ENCODE measurements at places on chromosomes 6 and 20.

DNA sequence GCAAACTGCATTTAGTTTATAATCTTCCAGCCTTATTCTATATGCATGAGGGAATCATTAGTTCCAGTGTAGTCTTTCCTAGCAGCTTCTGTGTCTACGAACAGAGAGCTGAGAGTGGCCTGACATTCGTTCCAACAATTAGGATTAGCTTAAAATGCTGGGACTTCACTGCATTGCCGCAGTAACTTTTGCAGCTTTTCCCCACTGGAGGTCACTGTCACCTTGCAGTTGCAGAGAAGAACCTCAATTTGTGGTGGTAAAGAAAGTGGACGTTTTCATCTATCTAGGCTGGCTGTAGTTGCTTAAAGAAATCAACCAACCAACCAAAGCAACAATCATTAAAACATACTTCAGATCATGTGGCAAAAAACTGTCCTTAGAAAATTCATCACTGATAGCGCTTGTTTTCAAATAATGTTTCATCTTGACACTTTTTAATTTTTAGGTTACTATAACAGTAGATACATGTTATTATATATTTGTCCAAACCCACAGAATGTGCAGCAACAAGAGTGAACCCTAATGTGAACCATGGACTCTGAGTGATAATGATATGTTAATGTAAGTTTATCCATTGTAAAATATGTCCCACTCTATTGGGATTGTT lies 12.2 kb downstream of the MYLK4 start:
- peak; percentile 62 for DNase-seq

GRCh38 chr6:112879920-112880413 lies 532.8 kb downstream of the RFPL4B start:
- DNase-seq, result no peak

GRCh38 chr6:166664135-166664534 lies 37.1 kb upstream of the RPS6KA2 start:
- no peak for DNase-seq

DNA sequence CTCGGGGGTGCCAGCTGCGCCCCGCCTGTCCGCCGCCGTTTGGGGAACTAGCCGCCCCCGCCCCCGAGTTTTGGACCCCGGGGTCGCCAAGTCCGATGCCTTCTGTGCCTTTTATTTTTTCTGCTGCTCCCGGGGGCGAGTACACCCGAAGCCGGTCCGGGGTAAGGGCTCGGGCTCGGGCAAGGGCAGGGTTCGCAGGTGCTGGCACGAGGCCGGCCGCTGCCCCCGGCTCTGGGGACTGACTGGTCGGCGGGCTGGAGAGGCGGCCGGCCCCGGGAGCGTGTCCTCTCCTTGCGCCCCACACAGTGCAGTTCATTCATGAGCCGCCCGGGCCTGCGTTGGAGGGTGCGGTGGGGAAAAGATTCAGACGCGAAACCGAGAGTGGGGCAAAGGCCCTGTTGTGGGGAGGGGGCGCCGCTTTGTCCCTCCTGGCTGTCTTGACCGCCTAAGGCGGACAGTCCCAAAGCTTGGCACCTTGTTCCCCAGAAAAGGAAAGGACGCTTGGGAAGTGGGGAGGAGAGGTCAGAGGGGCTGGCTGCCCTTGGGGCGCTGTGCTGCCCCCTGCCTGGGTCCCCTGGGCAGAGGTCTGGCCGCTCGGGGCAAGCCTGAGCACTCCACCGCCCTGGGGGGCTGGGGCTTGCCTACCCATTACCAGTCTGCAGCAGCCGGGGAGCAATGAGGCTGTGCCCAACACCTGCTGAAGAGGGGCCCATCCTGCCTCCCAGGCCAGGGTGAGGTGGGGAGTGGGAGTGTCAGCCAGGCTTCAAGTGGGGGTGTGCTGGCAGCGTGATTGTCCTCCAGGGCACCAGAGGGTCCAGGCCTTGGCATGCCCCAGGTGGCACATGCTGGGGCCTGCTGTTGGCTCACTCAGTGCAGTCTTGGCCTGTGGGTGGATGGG lies 915 bp downstream of the TMEM63B start:
- peak; percentile 57 for DNase-seq

DNA sequence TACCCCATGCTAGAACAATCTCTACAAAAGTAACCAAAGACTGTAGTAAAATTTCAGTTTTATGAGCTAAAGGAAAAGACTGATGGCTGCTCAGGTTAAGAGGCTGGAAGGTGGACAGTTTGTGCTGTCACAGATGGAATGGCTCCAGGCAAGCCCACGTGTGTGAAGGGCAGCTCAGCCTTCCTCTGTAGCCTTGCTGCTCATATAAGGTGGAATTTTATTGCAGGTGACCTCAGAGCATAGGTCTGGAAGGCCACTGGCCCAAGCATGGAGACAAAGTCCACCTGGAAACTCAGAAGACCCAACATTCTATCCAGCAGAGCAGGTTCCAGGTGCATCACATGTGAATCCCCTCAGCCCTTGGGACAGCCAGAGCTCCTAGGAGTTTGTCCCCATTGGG lies 53.6 kb downstream of the KAT14 start:
- no peak for DNase-seq

DNA sequence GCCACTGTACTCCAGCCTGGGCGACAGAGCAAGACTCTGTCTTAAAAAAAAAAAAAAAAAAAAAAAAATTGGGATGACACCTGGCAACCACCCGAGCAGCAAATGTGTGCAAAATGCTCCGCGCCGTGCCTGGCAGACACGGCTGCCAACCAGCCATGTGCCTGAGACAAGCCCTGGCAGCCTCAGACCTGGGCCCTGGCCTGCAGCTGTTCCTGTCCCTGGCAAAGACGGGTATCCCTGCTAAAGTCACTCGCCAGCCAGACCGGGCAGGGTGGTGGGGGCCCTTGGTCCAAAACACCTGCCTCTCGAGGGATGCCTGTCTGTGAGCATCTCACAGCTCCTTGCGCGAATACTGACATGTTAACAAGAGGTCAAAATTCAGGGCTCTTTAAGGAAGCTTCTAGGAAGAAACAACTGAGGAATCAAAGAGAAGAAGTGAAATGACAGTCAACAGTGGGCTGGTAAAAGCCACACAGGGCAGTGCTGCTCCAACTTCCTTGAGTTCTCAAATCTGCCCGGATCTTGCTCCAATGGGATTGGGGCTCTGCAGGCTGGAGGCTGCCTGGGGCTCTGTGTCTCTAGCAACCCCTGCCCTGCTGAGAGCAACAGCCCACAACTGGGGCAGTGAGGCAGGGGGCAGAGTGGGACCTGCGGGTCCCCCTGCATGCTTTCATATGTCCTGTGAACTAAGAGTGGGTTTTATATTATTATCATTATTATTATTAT lies 53.4 kb downstream of the SYTL3 start:
- DNase-seq, result no peak

- no peak for DNase-seq
These were observed 328.4 kb upstream of the SOX4 start for GRCh38 chr6:21265034-21265729.
